ENCODE measurements at places on chromosomes 2 and 18. TPM values are rescaled to one million over a fixed set of nuclear protein-coding genes. Genes with fewer than 3 reads are reported as not detected.

DNA sequence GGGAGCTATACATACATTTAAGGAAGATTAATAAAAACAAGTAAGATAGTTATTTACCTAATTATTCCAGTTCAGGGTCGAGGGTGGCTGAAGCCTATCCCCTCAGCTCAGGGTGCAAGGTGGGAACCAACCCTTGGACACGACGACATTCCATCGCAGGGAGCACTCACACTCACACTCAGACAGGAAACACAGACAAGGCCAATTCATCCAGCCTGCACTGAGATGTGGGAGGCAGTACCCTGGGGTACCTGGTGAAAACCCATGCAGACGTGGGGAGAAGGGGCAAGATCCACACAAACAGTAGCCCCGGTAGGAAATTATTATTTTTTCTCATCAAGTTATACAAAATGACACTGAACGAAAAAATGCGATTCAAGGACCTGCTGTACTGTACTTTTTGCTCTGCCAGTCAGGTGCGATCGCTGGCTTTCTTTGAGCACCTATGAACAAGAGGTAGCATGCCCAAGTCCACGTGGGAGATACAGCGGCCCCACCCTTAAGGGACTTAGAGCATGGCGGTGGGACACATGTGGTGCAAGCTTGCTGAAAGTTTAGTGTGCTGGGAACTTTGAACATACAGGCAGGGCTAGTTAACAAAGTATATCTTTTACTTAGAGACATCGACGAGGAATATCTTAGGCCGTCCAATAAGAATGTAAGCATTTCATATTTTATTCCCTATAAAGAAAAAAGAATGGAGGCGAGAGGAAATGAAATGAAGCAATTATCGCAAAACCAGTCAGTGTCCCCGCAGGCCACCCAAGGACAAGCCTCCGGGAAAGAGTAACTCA, 624 bp downstream of the METTL8 start:
- DNase-seq = no peak

GRCh38 chr2:46298522-46299353, 1.5 kb downstream of the EPAS1 start:
- DNase-seq = no peak

DNA sequence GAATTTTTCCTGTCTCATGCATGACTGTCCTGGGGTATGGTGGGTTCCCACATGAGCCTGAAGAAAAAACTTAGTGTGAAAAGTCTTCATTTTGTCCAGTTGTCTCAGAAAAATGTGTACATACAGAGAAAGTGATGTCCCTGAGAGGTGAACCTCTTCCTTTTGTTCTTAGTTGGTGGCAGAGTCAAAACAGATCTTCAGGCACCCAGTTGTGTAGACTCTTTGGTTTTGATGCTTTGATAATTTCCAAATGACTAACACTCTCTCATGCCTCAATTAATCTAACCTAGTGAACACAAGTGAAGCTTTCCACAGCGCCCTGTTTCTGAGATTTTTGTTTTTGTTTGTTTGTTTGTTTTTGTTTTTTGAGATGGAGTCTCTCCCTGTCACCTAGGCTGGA, 273.5 kb downstream of the PIK3C3 start:
- DNase-seq = no peak

LNPK gene
- 31.1 TPM for polyA plus RNA-seq

FASTKD1 gene
- polyA plus RNA-seq = 41.5 TPM

Data from right renal pelvis (tissue), 4 donors.